AG08396 (cell line): ENCODE measurements at places on chromosomes 6 and 20.

GRCh38 chr6:143536866-143537691 is 25.6 kb upstream of the FUCA2 start:
- DNase-seq, result peak; percentile 70

GRCh38 chr6:36131511-36132245 is 1.4 kb downstream of the MAPK13 start:
- DNase-seq, result peak; percentile 45

GRCh38 chr6:84013931-84014330 is 19.6 kb upstream of the MRAP2 start:
- DNase-seq, result no peak

GRCh38 chr6:70396796-70397729 is 16.2 kb upstream of the FAM135A start:
- DNase-seq, result no peak

DNA sequence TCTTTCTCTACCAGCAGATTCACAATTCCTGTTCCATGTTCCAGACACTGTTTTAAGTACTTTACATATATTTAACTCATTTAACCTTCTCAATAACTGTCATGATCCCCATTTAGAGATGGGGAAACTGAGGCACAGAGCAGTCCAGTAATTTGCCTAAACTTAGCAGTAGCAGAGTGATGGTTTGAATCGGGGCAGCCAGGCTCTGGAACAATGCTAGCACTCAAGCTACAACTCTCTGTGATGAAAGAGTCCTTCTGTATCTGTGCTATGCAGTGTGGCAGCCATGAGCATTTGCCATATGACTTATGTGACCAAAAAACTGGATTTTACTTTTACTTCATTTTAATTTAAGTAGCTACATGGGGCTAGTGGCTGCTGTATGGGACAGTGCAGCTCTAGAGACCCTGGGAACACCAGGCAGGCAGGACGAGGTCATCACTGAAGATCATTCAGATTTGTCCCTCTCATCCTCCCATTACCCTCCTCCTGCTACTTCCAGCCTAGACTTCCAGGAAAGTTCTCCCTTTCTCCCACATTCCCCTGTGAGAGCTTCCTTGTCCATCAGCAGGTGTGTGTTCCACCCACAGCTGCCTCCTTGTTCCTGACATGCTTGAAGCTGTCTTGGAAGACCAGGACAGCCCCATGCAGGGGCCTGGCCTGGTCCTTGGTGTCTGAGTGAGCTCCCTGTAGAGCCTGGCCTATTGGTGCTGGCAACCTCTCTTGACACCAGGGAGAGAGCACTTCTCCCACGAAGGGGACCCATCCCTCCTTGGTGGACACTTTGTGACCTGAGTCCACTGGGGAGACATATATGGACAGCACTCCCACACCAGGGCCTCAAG is 157.0 kb downstream of the MRPL14 start:
- no peak for DNase-seq

DNA sequence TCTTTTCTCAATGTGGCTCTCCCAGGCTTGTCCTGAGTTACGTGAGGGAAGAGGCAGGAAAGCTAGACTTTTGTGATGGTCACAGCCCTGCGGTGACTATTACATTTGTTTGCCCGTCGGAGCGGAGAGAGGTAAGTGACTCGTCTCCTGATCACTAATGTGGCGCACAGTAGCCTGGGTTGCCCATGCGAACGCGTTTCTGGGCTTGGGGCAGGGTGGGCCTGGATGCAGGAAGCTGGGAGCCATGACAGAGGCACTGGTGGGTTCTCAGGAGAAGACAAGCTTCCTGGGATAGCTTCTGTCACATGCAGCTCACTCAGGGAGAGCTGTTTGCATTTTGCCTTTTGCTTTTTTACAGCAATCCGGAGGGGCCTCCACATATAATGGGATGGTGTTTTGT is 60.6 kb downstream of the IGF2R start:
- DNase-seq, result no peak

- no peak for DNase-seq
Measured at GRCh38 chr20:57856658-57857057, 146.8 kb upstream of the PMEPA1 start.

DNA sequence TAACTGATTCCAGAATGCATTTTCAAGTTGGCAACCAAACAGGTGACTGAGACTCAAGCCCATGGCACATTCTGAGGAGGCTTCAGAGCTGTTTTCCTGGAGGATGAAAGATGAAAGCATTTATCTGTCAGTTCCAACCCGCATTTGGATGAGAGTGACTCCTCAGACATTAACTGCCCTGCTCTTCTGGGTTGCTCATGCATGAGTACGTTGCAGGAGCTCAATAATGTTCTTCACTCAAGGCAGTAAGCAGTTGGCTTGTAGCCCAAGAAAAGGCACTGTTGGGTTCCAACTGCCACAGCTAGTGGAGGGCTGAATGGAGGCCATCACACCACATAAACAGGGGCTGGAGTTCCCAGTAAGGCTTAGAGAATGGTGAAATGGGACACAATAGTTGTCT is 155.3 kb downstream of the FUT9 start:
- DNase-seq, result no peak

GRCh38 chr6:24330137-24330732 is 27.6 kb downstream of the DCDC2 start:
- no peak for DNase-seq

DNA sequence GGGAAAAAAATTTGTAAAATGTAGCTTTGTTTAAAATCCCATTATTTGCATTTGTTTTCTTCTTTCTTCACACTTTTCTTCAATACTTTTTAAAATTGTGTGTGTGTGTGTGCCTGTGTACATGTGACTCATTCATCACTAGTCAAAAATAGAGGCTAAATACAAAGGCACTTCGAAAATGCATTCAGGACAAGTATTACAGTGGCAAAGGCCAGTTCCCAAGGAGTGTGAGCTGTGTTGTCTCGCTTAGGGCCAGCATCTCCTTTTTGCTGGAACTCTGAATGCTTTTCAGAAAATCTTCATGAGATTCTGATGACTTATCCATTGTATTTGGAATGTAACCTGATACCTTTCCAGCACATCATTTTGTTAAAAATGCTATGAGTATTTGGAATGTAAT is 288.5 kb upstream of the CNR1 start:
- DNase-seq, result no peak

DNA sequence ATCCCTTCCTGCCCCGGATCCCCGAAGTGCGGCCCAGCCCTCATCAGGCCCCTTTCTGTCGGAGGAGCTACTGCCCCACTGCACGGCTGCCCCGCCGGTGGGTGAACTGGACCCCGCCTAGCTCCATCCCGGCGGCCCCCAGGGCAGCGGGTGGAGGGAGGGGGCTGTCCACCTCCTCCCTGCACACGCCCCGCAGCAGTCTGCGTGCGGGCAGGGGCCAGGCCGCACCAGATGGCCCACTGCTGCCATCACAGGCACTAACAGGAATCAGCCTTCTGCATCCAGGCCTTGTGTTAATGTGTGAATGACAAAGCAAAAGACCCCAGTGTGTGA is 54.9 kb upstream of the UNC93A start:
- DNase-seq, result no peak

DNA sequence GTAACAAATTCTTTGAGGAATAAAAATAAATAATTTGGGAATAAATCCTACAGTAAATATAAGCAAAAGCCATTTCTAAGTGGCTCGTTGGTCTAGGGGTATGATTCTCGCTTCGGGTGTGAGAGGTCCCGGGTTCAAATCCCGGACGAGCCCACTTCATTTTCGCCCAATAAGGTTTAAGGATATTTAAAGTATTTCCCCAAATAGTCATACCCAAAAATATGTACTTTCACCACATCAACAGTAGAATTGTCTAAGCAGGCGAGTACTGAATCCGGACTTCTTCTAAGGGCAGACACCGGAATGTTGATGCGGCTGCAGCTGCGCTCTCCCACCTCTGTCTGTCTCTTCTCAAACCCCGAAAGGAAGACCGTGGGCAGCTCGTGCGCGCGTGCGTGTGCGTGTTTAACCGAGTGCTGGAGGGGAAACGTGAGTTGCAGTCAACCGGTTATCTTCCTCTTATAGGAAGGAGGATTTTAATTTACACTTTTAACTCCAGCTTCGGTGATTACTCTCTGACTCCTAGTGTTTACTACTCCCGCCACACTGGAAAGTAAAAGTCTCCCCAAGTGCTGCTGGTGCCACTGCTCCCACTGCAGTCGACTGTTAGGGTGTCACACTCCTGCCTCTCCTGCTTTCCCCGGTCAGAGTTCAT is 155.7 kb upstream of the PRSS16 start:
- DNase-seq, result peak; percentile 79

GRCh38 chr6:122947355-122947754 is 48.7 kb upstream of the CLVS2 start:
- DNase-seq, result no peak

GRCh38 chr6:28782113-28782673 is 141.6 kb downstream of the TRIM27 start:
- no peak for DNase-seq

GRCh38 chr6:56517155-56517745 is 125.4 kb downstream of the DST start:
- DNase-seq, result no peak

GRCh38 chr6:88722686-88723085 is 240.7 kb downstream of the RNGTT start:
- DNase-seq, result no peak

GRCh38 chr6:167968091-167968490 is 29.4 kb upstream of the KIF25 start:
- no peak for DNase-seq

GRCh38 chr20:13355941-13356486 is 134.9 kb downstream of the ISM1 start:
- no peak for DNase-seq

GRCh38 chr6:91155129-91155785 is 568.4 kb upstream of the MAP3K7 start:
- DNase-seq, result no peak

GRCh38 chr6:11277275-11278206 is 45.1 kb upstream of the NEDD9 start:
- DNase-seq, result peak; percentile 53

GRCh38 chr20:15618110-15618509 is 955.1 kb downstream of the KIF16B start:
- DNase-seq, result no peak

GRCh38 chr20:46056970-46057855 is 28.2 kb downstream of the SLC12A5 start:
- peak; percentile 73 for DNase-seq

DNA sequence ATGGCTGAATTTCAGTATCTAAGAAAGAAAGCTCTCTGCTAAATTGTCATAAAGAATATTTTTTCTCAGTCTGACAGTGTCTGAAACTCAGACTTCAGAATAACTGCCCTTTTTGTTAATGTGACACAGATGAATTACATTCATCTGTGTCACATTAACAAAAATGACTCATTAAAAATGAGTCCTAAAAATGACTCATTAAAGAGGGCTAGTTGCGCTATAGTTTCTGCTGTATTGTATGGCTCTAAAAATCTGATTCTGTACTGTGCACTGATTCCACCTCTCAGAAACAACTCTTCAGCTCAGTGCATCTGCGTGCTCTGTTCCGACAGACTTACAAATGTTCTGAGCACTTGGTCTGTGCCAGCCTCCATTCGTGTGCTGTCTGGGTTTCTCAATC is 15.0 kb downstream of the RNF114 start:
- DNase-seq, result peak; percentile 58

DNA sequence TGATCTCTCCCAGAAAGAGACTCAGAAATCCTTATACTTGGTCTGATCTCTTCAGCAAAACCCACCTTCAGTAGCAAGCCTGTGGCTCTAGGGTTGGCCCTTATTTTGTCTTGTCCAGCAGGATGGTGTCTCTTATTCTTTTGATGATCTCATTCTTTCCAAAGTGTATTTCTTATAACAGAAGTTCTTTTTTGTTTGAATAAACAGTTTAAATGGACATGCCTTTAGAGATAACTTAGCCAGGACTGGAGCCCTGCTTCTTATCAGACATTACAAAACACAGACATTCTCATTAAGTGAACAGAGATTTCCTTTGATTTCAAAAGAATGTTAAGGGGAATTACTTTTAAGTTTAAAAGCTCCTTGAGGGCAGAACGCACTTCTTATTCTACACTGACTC is 31.7 kb downstream of the KCNS1 start:
- no peak for DNase-seq

DNA sequence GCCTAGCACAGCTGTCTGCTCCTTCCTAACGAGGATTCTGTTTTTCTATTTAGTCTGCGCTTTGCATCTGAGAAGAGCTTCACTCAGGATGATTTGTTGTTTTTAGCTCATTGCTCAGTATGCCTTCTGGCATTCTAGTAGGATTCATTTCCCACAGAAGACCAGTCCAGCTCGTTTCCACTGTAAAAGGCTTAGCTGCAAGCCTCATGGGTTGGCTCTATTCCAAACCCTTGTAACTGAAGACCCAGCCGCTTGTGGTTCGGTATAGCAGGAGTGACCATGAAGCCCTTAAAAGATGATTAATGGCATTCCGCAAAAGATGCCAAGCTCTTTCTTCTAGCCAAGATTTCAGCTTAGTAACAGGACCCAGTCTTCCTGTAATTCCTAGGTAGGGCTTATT is 7.2 kb downstream of the ADGRF1 start:
- DNase-seq, result peak; percentile 26

DNA sequence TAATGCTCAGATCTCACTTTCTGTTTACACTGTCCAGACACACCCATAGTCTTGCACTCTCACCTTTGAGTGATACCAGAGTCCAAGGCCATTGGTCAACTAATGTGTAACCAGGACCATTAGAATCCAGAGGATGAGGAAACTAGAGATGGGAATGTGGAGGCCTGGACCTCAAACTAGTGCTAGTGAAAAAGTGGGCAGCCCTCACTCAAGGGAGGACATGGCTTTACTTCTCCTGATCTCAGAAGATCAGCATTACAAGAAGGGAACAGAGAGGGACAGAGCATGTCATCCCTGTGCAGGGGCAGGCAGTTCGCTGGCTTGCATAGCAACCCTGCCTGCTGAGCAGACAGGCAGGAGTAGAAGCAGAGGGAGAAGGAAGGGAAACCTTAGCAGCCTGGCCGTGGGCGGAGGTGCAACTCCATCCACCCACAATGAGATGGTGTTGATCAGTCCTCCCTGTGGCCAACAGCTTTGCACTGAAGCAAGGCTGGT is 22.6 kb upstream of the XRN2 start:
- no peak for DNase-seq

GRCh38 chr6:120355822-120356221 is 978.5 kb downstream of the TBC1D32 start:
- DNase-seq, result no peak

DNA sequence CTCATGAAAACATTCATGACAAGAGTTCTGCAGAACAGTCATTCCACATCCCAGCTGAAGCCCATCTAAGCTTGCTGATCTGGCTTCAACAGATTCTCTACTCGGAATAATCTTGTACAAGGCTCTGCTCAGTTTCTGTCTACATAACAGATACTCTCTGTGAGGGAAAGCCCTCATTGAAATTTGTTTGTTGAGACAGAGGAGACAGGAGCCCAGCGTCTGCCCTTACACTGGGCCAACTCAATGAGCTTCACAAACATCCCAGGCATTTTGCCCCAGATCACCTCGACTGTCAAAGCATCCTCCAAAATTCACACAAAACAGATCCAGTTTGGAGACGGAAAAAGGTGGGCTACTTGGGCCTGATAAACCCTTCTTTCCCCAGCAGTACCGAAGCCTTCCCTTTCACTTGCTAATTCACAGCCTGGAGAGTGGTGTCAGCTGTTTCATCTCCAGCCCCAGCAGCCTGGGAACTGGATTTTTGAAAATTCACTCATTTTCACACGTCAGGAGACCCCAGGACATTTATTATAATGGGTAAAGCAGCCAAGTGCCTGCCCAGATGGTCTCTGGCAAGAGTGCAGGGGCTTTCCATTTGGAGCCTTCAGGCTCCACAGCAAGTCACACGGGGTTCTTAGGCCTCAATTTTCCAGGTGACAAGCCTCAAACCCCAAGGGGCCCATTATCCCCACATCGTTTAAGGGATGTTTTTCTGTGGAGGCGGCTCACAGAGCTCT is 7.3 kb downstream of the CCDC167 start:
- no peak for DNase-seq
